Activated CD8-positive, alpha-beta memory T cell treated with anti-CD3 and anti-CD28 coated beads for 1 hour (primary cell): ENCODE measurements at places on chromosomes 16 and 17.

GRCh38 chr17:18257982-18258355 is 569 bp downstream of the FLII start:
- peak; percentile 28 for DNase-seq

DNA sequence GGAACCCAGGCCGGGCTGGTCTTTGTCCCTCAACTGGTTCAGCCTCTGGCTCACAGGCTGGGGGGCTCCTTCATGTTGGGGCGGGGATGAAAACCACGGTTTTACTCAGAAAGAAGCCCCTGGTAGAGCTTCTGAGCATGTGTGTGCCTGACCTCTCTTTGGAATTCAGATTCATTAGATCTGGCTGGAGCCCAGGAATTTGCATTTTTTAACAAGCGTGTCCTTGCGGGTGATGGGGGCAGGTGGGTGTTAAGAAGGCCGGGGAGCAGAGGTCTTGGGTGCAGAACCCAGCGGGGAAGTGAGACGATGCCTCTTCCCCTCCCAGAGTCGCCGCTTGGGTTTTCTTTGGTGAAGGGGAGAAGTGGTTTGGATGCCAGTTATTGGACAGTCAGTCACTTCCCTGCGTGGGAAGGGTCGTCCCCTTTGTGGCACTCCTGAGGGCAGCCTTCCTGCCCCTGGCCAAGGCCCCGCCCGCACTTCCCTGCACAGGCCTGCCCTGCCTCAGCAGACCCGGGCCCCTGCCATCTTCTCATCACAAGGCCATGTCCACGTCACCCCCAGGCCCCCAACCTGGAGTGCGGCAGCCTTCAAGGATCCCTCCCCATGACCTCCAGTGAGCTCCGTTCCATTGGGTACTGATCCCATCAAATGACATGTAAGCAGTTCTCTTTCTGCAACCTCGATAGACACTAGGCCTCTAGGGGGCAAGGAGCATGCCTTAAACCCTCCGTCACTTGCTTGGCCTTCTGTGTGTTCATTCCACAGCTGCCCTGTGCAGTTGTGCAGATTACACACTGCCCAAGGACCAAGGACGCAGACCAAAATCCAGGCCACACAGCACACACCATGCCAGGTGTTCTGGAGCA is 177.7 kb upstream of the CIBAR2 start:
- no peak for DNase-seq

DNA sequence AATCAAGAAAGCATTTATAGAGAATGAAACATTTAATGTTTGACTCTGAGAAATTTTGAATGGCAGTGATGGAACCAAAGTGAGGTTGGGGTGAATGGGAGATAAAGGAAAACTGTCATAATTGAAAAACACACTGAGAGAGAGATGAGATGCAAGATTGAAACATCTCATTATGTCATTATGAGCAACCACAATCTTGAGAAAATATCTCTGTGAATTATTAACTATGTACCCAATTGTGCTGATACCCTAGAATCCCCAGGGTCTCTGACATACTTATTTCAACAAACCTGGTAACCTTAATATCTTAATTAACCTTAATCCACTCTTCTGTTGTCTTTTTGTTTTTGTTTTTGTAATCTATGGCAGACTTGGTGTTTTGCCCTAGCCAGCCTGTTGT is 143.5 kb upstream of the HLF start:
- DNase-seq: no peak

- no peak for DNase-seq
Measured at GRCh38 chr16:31333686-31334649, 21.0 kb upstream of the ITGAX start.

- DNase-seq: no peak
Measured at GRCh38 chr16:47627721-47628120, 166.6 kb downstream of the PHKB start.

- DNase-seq: peak; percentile 13
Measured at GRCh38 chr17:62653002-62653825, 25.7 kb downstream of the MRC2 start.

- DNase-seq: no peak
Measured at GRCh38 chr17:50262001-50262794, 12.1 kb upstream of the TMEM92 start.

DNA sequence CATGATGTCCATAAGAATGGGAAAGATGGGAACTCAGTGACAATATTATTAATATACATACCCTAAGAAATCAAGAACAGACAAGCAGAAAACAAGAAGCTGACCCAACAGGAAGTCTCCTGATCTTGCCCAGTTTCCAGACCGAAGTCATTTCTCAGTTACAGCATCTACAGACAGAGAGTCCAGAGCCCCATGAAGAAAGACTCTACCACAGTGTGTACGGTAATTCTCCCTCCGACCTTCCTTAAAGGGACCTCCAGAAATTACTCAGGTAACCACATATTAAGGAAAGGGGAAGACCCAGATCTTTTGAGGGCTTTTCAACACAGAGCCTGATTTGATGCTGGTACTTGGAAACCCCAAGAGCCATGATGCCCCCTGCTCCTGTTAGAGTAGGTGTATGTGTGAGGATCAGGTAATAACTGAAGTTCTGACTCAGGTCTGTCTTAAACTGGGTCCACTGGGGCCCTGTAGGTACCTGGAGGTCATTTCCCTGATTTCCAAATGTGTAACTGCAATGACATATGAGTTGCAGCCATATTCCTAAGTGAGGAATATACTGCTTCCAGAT is 132.4 kb downstream of the ABCA8 start:
- no peak for DNase-seq

- DNase-seq: no peak
Measured at GRCh38 chr16:54199487-54200160, 87.0 kb downstream of the IRX3 start.

GRCh38 chr16:35752773-35753558 is 2293.6 kb downstream of the TP53TG3F start:
- DNase-seq: no peak

GRCh38 chr17:34306466-34306865 is 12.8 kb upstream of the CCL8 start:
- no peak for DNase-seq

DNA sequence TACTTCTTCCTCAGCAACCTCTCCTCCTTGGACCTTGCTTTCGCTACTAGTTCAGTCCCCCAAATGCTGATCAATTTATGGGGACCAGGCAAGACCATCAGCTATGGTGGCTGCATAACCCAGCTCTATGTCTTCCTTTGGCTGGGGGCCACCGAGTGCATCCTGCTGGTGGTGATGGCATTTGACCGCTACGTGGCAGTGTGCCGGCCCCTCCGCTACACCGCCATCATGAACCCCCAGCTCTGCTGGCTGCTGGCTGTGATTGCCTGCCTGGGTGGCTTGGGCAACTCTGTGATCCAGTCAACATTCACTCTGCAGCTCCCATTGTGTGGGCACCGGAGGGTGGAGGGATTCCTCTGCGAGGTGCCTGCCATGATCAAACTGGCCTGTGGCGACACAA is 429 bp downstream of the OR2C1 start:
- DNase-seq: no peak

GRCh38 chr17:82053130-82053529 is 1.4 kb downstream of the GPS1 start:
- no peak for DNase-seq

DNA sequence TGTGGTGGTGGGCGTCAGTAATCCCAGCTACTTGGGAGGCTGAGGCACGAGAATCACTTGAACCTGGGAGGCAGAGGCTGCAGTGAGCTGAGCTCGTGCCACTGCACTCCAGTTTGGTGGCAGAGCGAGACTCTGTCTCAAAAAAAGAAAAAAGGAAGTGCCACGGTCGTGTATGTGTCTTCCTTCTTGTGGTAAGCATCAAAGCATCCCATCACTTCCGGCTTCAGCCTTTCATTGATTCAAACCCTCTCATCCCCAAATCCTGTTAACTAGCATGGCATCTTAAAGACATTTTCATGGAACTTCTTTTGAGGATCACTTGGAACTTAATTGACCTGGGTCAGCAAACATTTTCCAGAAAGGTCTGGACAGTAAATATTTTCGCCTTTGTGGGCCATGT is 126.2 kb downstream of the CPPED1 start:
- DNase-seq: no peak

GRCh38 chr17:82767041-82767754 is 15.3 kb downstream of the TBCD start:
- DNase-seq: no peak

DNA sequence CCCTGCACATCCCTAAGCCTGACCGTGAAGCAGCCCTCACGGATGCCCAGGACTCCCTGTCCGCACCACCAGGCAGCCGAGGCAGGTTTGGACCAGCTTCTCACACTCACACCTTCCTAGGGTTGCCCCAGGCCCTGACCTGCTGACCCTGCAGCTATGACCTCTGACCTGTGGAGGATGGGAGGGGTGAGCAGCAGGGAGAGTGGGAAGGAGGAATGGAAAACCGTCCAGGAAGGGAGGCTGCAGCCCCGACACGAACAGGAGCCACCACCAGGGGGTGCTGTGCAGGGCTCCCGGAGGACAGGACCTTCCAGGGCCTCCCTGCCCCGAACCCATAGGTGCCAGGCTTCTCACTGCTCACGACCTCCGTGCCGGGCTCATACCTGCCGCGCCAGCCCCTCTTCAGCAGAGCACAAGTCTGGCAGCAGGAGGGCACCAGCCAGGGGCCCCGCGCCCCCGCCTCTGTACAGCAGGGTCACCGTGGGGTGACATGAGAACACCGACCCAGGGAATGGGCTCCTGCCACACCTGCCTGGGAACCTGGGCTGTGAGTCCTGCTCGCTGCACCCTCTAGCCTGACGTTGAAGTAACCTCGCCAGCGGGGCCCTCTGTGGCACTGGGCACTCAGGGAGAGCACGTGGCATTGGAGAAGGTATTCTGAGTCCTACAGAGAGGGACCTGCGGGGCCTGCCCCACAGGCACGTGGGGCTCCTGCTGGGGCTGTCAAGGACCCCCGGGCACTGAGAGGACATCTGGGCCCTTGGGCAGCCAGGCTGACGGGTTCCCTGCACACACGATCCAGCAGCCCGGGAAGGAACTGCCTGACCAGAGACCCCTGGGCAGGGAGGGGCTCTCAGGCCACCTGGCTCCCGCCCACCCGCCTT is 37.6 kb downstream of the CTU2 start:
- peak; percentile 71 for DNase-seq

GRCh38 chr17:79473876-79474440 is 136.9 kb downstream of the RBFOX3 start:
- no peak for DNase-seq

GRCh38 chr16:67641779-67642708 is 2.9 kb upstream of the CARMIL2 start:
- no peak for DNase-seq

GRCh38 chr17:44707755-44708400 is 587 bp upstream of the DBF4B start:
- DNase-seq: no peak

GRCh38 chr17:66941773-66942450 is 22.6 kb upstream of the CACNG4 start:
- DNase-seq: no peak

- DNase-seq: no peak
Measured at GRCh38 chr17:82943339-82943738, 103.5 kb upstream of the ZNF750 start.

DNA sequence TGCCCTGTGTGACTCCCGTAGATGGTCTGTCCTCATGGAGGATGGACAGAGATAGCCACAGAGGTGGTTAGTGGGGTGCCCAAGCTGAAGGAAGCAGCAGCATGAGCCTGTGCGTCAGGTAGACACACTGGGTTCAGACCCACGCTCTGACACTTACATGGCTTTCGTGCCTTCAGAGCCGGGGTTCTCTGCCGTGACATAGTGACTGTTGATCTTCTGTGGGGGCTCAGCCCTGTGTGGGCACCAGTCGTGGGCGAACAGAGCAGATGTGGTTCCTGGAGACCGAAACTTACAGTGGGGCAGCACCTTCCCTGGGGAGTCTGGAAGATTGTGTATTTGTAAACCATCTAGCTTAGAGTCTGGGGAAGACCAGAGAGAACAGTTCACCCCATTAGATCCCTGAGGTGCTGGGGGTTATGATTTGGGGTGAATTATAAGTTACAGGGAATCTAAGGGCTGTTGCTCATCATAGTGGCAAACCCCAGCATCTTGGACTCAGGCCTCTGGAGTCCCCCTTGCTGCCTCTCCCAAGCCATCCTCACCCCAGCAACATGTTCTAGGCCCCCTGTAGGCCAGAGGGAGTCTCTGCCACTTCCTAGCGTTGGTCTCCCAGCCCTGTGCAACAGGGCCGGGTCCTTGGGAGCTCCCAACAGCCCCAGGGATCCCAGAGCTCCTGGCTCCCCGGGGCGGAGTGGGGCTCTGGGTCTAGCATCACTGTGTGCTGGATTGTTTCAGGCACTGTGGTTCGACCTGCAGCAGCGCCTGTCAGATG is 28.6 kb downstream of the NECAB2 start:
- DNase-seq: no peak

DNA sequence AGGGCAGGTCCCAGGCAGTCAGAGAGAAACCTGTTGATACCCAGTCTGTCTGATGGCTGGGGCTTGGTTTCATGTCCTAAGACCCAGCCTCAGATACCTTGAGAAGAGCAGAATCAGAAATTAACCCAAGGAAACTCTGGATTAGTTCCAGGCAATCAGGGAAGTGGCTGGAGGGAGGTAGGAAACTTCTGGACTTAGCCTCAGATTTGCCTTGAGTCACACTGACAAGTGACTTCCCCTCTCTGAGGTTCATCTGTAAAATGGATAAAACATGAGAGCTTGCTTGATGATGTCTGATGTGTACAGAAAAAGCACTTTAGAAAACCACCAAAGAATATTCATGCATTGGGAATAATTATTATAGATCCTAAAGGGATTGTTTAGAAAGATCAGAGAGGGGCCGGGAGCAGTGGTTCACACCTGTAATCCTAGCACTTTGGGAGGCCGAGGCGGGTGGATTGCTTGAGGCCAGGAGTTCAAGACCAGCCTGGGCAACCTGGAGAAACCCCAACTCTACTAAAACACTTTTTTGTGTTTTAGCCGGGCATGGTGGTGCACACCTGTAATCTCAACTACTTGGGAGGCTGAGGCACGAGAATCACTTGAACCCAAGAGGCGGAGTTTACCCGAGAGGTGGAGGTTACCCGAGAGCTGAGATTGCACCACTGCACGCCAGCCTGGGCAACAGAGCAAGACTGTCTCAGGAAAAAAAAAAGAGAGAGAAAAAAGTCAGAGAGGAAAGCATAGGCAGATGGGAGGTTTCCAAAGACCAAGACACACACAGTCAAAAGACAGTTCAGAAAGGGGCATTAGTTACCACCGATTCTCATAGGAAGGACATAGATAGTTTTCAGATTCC is 3.8 kb downstream of the CIITA start:
- DNase-seq: no peak

DNA sequence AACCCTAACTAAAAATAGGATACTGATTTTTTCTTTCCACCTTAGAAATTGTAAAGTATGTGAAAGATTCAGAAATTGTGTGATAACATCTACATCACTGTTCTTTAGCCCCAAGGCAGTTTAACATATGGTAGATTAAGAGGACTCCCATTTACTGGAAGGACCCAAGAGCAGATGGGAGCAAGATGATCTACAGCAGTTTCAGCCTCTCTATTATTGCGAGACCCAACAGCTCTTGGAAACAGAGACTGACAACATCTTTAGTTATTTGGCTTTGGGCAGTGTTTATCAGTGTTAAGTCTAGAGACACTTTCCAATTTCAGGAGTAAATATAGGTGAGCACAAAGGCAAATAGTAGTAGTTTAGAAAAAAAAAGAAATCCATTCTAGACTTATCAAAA is 124.9 kb upstream of the CORO6 start:
- DNase-seq: no peak

- DNase-seq: no peak
Measured at GRCh38 chr17:40343219-40344119, 21.1 kb downstream of the GJD3 start.

- DNase-seq: no peak
Measured at GRCh38 chr17:73261952-73262675, 434 bp upstream of the CPSF4L start.

- no peak for DNase-seq
Measured at GRCh38 chr17:37766971-37767370, 22.1 kb upstream of the HNF1B start.
